ENCODE measurements at places on chromosomes 7 and 10.
A peak's percentile ranks its signal among the peaks of the same experiment; 100 is the strongest.

GRCh38 chr10:133251388-133252222, 13.9 kb downstream of the VENTX start:
- peak; percentile 53 for DNase-seq

DNA sequence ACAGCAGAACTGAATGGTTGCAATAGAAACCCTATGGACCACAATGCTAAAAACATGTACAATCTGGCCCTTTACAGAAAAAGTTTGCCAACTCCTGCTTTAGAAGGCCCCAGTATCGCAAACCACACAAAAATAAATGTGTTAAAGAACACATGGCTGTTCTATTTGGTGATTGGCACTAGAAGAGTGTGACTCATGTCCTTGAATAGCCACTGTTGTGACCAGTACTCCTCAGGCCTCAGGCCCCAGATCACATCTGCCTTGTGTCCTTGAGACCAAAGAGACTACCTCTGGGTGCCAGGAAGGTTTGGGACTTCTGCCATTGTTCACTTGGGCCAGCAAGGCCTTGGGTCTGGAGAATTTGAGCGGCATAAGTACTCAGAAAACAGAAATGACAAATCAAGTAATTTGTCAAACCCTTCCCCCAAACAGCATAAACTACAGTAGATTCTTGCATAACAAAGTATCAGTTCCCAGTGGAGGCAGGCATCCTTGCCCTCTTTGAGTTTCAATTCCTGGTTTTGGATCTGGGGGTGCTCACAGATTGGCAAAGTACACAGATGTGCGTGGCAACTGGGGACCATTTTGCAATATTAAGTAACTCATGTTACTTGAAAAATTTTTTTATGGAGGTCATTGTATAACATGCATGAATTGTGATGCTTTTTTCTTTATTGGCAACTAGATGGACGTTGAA, 50.2 kb downstream of the MTURN start:
- DNase-seq = no peak

DNA sequence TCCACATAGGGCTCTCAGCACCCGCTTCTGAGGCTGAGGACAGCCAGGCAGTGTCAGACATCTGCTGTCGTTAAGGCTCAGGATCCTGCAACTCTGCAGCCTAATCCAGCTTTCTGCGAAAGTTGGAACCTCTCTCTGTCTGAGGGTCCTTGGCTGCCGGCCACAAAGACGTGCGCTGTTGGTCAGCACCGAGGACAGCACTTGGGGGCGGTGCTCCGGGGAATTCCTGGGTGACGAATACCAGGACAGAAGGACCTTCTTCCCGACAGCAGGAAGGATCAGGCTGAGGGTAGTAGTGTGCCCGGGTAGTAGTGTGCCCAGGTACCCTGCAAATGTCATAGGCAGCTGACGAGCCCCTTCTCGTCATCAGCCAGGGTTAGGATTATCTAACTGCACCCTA, 16.0 kb upstream of the RASGEF1A start:
- DNase-seq = no peak

DNA sequence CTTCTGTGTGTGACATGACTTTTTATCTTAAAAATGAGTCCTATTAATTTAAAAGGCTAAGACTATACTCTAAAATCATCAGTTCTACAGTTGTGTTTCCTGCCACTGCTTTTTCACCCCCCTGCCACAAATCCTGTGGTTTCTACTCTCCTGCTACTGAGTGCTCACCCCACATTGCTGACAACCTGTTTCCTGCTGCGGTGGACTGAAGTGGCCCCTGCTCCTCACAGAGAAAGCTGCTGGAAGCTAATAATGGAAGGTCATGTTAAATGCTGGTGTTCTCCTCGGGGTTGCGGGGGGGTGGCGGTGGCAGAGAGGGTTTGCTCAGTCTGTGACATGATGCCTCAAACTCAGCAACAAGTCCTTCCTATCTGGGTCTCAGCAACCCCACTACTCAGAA, 113.2 kb upstream of the INHBA start:
- DNase-seq = no peak

DNA sequence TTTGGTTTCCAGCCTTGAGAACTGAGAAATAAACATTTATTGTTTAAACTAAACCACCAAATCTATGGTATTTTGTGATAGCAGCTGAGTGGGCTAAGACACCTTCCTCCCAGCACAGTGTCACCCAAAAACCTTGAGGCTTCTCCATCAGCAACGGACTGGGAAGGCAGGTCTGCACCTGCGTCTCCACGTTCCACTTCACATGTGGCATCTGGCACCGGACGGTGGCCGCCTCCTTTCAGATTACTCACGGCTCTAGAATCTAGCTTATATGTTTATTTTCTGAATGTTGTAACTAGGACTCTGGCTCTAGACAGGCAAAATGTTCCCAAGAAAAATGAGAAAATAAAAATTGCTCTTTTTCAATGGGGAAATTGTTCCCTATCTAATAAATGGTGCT, 201.0 kb downstream of the ADARB2 start:
- DNase-seq = no peak

DNA sequence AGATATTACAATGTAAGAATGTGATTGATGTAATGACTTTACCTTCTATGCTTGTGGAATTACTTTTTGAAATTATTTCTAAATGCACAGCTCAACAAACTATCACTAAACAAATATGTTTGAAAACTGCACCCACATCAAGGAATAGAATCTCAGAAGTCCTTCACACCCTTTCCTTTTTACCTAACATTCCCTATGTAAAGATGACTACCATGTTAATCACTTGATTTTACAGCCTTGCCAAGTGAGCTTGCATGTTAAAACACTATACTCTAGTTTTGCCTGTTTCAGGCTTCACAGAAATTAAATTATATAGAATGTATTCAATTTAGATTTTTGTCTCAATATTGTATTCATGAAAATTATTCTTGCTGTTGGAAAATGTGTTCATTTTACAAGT, 1169.4 kb upstream of the CELF2 start:
- no peak for DNase-seq

- no peak for DNase-seq
Observed at GRCh38 chr10:7792541-7792940, 4.6 kb downstream of the ATP5F1C start.

DNA sequence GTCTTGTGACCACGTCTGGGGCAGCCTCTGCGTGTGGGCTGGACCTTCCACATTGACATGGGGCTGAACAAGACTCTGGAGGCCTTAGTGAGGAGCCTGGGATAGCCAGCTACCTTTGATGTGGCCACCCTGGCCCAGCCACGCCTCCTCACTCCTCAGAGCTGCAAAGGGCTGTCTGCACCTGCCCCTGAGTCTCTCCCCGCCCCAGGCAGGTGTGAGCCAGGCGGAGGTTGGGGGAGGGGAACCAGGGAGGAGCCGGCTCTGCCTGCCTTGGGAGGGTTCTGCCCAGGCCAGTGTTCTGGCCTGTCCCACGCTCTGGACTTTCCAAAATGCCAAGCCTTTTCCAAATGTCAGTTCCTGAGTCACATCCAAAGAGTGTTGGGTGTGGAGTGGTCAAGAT, 72.2 kb downstream of the GTF2IRD1 start:
- DNase-seq = no peak

GRCh38 chr10:1824928-1825327, 87.6 kb upstream of the ADARB2 start:
- no peak for DNase-seq

GRCh38 chr10:14617852-14618251, 156.8 kb downstream of the FAM107B start:
- DNase-seq = no peak

DNA sequence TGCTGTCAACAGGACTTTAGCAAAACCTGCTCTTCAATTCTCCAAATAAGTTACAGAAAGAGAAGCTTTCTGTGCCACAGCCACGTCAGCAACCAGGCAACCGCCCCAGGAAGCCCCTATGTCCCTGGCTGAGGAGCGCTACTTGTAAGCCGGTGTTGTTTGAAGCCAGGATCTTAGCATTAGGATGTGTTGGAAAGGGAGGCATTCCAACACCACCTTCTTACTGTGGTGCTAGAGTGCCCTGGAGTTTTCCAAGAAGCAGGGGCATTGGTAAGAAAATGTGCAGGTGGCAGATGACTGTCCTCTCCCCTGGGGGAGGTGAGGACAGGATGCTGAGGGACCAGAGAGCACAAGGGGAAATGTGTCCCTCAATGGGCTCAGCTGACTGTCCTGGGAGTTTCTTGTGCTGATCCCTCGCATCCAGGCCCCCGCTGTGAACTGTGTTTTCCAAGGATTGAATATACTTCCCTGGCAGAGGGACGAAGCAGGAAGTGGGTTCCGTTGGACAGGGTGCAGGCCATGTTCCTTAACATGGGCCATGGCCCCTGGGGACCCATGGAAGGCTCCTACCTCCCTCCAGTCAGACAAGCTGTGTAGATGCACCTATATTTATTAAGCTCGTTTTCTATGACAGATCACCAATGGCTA, 139.6 kb upstream of the GDF10 start:
- DNase-seq = no peak

- no peak for DNase-seq
Observed at GRCh38 chr10:569961-570627, 119.4 kb downstream of the DIP2C start.

DNA sequence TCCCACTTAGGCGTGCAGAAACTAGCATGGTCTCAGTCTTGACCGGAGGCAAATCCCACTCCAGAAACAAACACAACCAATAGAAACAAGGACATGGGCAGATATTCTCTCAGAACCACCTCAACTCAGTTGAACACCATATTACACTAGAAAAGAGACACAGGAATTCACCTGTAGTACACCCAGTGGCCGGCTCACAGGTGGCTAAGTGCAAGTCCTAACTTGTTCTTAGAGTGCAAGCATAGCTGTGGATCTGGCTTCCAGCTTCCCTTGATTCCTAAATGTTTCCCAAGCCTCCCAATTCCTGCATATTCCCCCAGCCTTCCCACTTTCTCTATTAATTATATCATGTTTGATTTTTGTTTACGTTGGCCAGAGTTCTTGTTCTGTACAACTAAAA, 164.4 kb downstream of the TPK1 start:
- no peak for DNase-seq

DNA sequence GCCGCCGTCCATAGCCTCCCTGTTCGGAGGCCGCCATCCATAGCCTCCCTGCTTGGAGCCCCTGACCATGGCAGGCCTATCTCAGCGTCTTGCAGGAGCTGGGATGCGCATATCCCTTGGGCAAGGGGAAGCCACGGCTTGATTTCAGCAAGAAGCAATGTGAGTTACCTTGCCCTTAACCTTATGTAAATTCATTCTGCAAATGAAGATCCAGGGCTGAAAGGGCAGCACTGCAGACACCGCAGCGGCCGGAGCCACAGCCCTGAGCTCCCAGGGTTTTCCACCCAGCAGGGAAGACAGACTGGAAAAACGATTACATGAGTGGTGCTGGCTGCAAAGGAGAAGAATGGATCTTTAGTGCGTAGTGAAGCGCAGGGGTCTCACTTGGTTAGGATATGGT, 95.8 kb downstream of the SEC61G start:
- DNase-seq = no peak

DNA sequence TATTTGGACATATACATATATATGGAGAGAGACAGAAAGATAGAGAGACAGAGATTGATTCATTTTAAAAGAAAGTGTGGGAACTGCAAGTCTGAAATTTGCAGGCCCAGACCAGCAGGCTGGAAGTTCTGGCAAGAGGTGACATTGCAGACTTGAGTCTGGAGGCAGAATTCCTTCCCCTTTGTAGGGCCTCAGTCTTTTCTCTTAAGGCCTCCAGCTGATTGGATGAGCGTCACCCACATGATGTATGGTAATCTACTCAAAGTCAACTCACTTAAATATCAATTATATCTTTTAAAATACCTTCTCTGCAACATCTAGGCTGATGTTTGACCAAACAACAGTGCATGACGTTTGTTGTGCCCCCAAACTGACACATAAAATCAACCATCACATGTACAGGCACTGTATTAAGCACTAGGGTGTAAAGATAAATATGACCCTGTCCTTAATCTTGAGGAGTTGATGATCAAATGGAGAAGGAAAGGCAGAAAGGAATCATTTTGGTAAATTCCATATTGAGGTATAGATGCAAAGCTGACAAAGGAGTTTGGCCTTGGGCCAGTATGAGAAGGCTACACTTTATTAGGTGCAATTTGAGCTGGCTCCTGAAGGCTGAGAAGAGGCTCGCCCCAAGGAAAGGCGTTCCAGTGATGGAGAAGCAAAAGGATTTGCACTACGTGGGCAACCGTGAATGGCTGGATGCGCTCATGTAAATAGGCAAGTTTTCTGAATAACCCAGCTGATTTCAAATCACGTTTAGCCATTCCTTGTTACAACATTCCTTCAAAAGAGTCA, 52.6 kb downstream of the BPGM start:
- no peak for DNase-seq

- no peak for DNase-seq
Observed at GRCh38 chr10:34339816-34340553, 475.1 kb downstream of the PARD3 start.

- DNase-seq = no peak
Observed at GRCh38 chr7:96397936-96398598, 76.2 kb upstream of the SLC25A13 start.

DNA sequence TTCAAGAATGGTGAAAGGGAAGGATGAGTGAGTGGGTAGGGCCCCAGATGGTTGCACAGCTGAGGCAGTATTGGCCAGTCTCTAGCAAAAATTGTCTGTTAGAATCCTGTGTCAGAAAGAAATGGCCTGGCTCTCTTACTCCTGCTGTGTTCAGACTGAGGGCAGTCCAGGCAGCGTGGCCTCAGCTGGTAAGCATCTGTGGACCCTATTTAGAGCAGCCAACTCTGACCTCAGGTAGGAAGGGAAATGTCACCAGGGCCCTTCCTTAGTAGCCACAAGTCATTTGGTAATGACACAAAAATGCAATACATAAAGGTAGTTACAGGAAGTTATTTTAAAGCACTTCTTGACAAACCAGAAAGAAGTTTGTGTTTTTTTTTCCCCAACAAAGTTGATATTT, 1194.7 kb downstream of the CNTNAP2 start:
- no peak for DNase-seq

- no peak for DNase-seq
Observed at GRCh38 chr10:108850138-108850854, 1073.0 kb downstream of the XPNPEP1 start.

GRCh38 chr7:157336383-157337315, at the start of gene DNAJB6:
TSS of gene DNAJB6 (plus strand) at chr7:157337004. CDS start at chr7:157358573, 21,569 bp downstream.
- peak; percentile 95 for DNase-seq

- peak; percentile 76 for DNase-seq
Observed at GRCh38 chr7:28078036-28078901, 102.3 kb downstream of the JAZF1 start.

- no peak for DNase-seq
Observed at GRCh38 chr10:122363311-122363710, 11.2 kb upstream of the PLEKHA1 start.

DNA sequence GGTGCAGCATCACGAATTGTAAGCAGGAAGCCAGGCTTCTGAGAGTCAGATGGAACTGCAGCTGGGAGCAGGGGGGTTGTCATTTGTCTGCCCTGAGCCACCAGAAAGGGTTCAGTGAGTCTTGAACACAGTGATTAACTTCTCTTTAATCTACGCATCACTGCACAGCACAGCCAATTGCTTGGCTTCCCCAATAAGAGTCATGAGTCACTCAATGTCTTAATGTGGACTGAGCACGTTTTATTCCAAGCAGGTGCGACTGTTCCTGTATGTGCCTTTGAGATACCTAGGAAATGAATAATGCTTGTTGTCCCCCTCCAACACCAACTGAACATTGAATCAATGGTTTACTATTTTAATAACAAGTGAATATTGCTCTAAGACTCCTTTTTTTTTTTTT, 26.0 kb upstream of the PLEKHA1 start:
- DNase-seq = no peak
